ENCODE measurements at places on chromosomes 6 and 20.

DNA sequence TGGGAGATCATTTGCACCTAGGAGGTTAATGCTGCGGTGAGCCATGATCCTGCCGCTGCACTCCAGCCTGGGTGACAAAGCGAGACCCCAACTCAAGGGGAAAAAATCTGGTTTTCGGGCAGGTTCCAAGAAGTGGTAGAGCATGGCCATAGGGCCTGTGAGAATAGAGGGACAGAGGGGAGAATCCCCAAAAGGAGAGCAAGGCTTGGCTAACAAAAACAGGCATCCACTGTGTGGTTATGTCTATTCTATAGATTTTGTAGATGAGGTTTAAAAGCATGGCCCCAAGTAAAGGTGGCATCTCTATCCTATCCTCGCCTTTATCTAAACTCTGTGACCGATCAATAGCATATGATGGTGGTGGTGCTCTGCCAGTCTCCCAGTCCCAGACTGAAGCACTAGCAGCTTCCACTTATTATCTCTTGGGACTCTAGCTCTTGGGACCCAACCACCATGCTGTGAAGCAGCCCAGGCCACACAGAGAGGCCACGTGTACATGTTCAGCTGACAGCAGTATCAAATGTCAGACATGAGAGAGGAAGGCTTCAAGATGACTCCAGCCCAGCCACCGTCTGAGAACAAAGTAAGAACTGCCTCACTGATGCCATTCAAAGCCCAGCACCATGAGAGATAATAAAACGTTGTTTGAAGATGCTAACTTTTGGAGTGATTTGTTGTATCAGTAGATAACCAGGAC, 27.7 kb downstream of the EIF2S2 start:
- no peak for DNase-seq

- peak; percentile 62 for DNase-seq
Measured at GRCh38 chr6:52995913-52996645, 995 bp upstream of the GSTA4 start.

GRCh38 chr6:83341765-83342164, 89.1 kb downstream of the ME1 start:
- DNase-seq, result peak; percentile 22

DNA sequence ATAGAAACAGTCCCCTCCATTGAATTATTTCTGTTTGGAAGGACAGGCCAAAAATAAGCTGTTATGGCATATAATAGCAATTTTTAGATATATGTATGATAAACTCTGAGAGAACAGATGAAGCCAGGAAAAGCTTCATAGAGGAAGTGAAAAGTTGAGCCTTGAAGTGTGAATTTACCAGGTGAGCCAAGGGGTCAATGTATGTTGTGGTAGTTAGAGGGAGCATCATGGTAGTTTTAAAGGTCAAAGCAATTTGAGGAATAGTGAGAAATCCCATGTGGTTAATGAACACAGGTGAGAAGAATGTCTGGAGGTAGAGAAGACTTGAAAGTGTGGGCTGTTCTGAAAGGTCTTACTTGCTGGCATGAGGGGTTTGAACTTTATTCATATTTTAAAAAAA, 47.0 kb downstream of the COL19A1 start:
- no peak for DNase-seq

- no peak for DNase-seq
Measured at GRCh38 chr6:134106702-134107101, 54.3 kb upstream of the SLC2A12 start.

DNA sequence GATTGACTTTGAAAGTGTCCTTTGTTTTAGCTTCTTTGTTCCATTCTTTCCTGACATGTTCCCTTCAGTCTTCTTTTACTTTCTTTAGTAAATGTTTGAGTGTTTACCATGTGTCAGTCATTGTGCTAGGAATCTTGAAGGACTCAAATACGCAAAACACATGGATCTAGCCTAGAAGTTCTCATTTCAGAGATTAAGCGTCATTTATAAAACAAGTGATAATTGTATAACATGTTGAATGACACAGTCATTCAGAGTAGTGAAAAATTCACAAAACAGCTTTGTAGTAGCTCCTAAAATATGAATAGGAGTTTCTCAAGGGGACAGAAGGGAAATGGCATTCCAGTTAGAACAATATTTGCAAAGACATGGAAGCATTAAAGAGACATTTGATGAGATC, 66.9 kb downstream of the MACROD2 start:
- no peak for DNase-seq

GRCh38 chr6:161917645-161918044, 643.8 kb upstream of the AGPAT4 start:
- DNase-seq, result no peak

DNA sequence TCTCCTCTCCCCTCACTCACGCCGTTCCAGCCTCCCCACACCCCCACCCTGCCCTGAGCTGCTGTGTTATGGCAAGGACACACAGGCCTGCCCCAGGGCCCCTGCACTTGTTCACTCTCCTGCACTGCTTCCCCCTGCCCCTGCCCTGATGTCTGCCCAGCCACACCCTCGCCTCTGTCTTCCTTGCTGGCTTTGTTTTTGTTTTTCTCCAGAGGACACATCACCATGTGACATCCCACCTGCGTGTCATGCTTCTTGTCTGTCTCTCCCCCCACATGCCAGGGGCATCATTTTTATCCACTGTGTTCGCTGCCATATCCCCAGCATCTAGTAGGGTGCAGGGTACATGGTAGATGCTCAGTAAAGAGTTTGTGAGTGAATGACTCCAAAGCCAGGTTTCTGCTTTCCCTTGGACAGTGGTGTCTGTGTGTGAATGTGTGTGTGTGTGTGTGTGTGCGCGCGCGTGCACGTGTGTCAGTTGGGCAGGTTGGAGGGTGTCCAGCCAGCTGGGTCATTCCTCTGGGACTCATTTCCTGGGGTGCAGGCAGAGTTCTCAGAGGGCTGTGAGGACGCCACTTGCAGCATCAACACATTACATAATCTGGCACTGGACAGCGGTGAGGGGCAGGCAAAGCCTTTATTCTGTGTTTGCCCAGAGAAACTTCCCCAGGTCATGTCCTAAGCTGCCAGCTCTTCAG, 60.6 kb downstream of the STK35 start:
- DNase-seq, result no peak

DNA sequence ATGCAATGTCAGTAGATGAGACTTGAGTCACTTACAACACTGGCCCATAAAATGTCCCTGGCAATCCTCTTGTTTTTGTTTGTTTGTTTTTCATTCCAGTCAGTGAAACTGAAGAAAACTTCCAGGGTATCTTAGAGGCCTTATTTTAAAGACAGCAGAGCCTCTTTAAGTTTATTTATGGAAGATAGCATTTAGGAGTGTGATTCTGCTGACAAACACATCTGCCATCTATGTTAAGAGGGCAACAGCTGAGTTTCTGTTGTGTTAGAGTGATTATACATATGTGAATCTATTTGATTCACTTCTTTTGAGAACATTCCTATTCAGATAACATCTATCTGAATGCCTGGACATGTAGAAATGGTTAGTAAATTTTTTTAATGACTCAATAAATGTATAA, 812.6 kb downstream of the TENT5A start:
- no peak for DNase-seq

GRCh38 chr6:123990376-123990775, 186.7 kb downstream of the NKAIN2 start:
- no peak for DNase-seq

DNA sequence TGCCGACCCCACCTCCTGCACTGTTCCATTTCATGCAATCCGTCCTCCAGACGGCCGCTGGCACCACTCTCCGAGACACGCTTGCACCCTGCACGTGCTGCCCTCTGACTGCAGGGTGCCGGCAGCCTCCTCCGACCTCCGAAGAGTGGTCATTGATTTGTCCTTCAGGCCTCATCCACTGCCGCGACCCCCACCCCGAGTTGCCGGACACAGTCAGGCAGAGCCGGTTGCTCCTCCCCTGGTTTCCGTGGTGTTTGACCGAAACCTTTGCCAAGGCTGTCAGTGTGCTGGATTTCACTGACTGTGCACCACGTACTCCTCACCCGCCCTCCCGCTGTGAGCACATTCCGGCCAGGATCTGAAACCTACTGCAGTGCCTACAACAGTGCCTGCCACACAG, 156.4 kb upstream of the PDE10A start:
- no peak for DNase-seq

- no peak for DNase-seq
Measured at GRCh38 chr6:14837435-14837834, 408.4 kb upstream of the JARID2 start.

- DNase-seq, result no peak
Measured at GRCh38 chr6:164744301-164744700, 565.1 kb downstream of the C6orf118 start.

DNA sequence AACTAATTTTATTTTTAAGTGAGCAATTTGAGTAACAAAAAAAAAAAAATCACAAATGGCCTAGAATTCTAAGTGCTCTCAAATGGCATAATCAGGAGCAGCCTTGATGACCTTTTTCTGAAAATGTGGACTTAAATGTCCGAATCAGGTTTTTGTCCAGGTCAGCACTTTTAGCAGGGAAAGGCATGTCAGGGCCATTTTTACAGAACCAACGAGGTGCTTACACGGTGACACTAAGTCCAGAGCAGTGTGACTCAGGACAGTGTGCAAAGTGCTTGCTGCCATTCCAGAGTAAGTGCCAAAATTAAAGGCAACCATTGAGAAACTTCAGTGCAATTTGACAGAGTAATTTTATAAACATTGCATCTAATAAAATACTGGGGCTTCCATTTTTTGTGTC, 127.8 kb downstream of the KIF16B start:
- no peak for DNase-seq

- no peak for DNase-seq
Measured at GRCh38 chr6:149249370-149250357, 67.8 kb upstream of the TAB2 start.

- no peak for DNase-seq
Measured at GRCh38 chr6:117491916-117492315, 9.4 kb downstream of the DCBLD1 start.

- DNase-seq, result no peak
Measured at GRCh38 chr6:43144879-43145278, 26.2 kb upstream of the SRF start.

GRCh38 chr6:143410859-143411270, 39.6 kb downstream of the ADAT2 start:
- no peak for DNase-seq
